Transverse colon (tissue), 4 donors: ENCODE measurements at places on chromosomes 3 and 15. TPM values are rescaled to one million over a fixed set of nuclear protein-coding genes. Genes with fewer than 3 reads are reported as not detected.

GRCh38 chr3:131957511-131957910 is 77.3 kb downstream of the CPNE4 start:
- DNase-seq: no peak

DNA sequence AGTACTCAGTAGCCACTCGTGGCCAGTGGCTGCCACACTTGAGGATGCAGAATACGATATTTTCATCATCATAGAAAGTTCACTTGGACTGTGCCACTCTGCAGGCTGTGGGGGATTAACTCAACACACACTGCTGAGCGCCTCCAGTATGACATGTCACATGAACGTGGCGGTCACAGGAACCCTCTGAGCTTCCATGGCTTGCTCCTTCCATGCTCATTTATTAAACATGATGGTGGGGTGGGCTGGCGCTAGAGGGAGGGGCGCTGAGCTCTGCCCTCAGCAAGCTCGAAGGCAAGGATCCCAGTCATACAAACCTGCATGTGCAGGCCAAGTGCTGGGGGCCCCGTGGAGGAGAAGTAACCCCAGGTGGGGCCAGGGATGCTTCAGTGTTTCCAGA is 85.5 kb downstream of the WNT7A start:
- DNase-seq: no peak

- DNase-seq: no peak
These were observed 29.9 kb upstream of the GPD1L start for GRCh38 chr3:32076566-32076965.

- no peak for DNase-seq
These were observed 43.0 kb downstream of the CD200R1 start for GRCh38 chr3:112931736-112932521.

GRCh38 chr15:74651242-74651741 is 35.7 kb downstream of the CLK3 start:
- DNase-seq: no peak

DNA sequence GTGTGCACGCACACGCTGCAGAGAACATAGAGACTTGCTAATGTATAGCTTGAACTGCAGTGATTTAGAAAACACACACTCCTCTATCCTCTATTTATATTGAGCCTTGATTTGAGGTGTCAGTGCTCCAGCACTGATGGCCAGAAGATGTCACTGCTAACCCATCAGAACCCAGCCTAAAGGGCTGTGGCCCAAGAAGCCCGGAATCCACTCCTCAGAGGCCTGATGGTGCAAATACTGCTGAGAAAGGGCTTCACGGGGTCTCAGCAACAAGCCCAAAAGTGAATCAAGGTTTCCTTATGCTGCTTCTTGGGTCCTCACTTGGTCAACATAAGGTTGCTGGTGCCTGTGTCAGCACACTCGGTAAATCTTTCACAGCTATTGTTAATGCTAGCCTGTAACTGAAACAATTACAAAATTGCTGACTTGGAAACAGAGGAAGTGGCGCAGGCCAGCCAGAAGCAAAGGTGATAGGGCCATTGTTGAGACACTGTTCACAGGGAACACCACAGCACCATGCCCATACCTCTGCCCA is 60.3 kb downstream of the HEG1 start:
- DNase-seq: peak; percentile 65

DNA sequence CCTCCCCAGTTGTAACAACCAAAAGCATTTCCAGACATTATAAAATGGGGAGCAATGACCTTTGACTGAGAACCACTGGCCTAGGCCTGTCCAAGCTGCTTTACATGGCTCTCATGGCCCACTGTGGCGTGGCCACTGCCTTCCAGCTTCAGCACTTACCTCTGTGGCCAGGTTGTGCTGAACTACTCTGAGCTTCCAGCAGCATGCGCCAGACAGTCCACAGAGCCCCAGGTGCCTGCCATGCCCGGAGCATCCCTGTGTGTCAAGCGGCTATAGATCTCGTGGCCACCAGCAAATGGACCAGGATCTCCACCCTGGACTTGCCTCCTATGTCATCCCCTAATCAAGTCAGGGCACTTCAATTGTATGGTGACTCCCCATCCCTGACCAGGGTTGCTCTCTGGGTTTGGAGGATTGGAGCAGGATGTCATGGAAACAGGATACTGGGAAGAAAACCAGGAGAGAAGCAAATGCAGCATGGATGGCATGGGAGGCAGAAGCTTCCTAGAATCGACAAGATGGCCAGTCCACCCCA is 199.7 kb downstream of the UACA start:
- DNase-seq: no peak

GRCh38 chr3:72105306-72105705 is 320.4 kb upstream of the PROK2 start:
- no peak for DNase-seq

GRCh38 chr15:67796196-67797127 is 28.8 kb upstream of the SKOR1 start:
- no peak for DNase-seq

- no peak for DNase-seq
These were observed 306.5 kb downstream of the PLOD2 start for GRCh38 chr3:145854499-145854898.

- no peak for DNase-seq
These were observed 38.4 kb downstream of the CMC1 start for GRCh38 chr3:28279770-28280169.

- no peak for DNase-seq
These were observed 30.3 kb upstream of the RNF7 start for GRCh38 chr3:141707741-141708203.

- no peak for DNase-seq
These were observed 5.2 kb downstream of the FOXB1 start for GRCh38 chr15:60009124-60009960.

GRCh38 chr3:104941785-104942184 is 424.9 kb upstream of the ALCAM start:
- no peak for DNase-seq

GRCh38 chr3:175485436-175485835 is 626.3 kb downstream of the NAALADL2 start:
- DNase-seq: no peak

DNA sequence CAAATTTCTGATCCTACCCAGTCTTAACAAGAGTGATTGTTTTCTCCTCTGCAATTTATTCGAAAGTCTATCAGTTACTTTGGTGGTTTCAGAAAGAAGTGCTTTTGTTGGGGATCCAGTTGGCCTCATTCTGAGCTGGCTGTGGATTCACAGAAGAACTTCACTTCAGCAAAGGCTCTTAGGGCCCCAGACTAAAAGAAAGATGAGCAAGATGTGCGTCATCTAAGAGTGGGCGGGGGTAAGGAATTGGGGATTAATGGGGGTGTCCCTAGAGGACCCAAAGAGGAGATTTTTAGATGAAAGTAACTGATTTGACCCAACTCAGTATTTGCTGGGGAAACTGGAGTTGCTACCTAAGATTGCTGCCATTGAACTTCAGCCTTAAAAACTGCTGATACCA is 63.9 kb upstream of the TSEN2 start:
- DNase-seq: no peak

GRCh38 chr3:193874512-193874911 is 261.4 kb upstream of the HES1 start:
- no peak for DNase-seq

DNA sequence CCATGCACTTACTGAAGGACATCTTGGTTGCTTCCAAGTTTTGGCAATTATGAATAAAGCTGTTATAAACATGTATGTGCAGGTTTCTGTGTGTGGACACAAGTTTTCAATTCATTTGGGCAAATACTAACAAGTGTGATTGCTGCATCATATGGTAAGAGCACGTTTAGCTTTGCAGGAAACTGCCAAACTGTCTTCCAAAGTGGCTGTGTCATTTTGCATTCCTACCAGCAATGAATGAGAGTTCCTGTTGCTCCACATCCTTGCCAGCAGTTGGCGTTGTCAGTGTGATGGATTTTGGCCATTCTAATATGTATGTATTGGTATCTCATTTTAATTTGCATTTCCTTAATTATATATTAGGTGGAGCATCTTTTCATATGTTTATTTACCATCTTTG is 280.1 kb downstream of the SV2B start:
- DNase-seq: no peak

DNA sequence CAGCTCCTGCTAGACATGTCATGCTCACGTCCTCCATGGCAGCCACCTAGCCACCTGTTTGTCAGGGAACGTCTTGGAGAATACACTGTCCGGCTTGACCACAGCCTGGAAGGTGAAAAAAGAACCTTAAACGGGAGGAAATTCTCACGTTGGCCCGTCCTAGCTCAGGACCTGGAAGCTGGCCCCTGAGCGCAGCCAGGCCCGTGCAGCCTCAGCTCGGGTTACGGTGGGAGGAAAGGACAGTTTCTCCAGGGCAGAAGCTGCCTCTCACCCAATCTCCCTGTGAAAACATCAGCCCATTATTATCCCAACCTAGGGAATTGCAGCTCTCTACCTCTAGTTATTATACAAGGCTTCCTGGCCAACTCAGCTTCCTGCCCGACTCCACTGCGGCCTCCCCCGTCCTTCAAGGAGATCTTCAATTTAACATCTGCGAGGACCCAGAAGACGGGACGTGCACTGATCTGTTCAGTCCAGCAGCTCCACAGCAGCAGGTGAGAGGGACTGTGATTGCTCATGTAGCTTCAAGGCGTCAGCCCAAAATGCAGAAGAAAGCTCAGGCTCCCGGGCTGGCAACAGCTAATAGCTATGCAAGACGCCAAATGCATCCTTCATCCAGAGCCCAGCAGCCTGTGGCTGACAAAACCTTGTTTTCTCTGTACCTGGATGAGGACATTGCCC is 84.7 kb downstream of the ADAMTS17 start:
- DNase-seq: no peak

DNA sequence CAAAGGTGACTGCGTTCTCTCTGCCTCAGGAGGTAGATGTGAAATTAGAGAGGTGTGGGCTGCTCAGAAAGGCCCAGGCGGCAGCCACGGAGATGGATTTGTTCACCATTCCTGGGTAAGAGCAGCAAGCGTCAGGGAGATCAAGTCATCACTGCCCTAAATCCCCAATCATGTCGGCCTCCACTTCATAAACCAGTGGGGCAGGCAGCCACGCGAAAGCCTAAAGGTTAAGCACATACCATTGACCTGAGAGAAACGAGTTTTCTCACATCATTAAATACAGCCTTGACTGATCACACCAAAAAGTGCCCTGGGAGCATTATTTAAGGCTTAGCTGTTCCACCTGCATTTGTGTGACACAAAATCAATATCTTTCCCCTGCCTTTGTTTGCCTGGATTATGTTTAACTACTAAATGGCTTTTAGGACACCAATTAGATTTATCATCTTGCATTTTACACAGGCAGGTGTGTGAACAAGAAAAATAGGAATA is 50.7 kb upstream of the FOXB1 start:
- peak; percentile 9 for DNase-seq

GRCh38 chr15:93486407-93487117 is 397.6 kb upstream of the RGMA start:
- peak; percentile 10 for DNase-seq

GRCh38 chr3:33578325-33579177 is 138.3 kb upstream of the UBP1 start:
- no peak for DNase-seq

DNA sequence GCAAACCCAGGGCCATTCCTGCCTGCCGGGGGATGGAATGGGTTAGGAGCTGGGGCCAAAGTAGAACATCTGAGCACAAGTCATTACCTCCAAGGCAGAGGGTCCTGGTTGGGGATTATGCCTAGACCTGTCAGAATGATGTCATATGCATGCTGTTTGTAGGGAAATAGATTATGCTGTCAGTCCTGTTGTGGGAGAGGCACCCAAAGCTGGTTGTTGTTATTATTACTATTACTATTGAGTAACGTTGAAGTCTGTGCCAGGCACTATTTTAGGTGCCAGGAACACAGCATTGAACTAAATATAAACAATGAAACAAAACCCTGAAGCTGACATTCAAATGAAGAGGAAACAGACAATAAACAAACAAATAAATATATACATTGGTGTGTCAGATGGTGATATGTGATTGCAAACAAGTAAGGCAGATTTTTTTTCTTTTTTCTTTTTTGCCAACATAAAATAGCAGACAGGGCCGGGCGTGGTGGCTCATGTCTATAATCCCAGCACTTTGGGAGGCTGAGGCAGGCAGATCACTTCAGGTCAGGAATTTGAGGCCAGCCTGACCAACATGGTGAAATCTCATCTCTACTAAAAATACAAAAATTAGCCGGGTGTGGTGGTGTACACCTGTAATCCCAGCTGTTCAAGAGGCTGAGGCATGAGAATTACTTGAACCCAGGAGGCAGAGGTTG is 2.0 kb downstream of the P4HTM start:
- no peak for DNase-seq

- peak; percentile 18 for DNase-seq
These were observed 27.5 kb downstream of the PAQR9 start for GRCh38 chr3:142935963-142936362.

DNA sequence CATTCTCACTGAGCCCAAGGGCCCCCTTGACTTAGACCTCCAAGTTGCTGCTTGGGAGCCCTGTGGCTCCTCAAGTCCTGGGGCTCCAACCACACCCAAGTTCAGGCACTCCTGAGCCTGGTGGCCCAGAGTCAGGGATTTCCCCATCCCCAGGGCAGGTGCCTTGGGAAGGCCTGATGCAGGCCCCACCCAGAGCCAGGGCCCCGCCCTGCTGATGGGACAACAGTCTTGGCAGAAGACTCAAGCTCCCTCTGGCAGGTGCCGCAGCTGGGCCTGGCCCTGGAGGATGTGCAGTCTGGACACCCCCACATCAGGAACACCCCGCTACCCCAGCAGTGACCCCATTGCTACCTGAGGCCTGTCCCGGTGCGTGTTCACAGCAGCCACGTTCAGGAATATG is 17.7 kb upstream of the SHISA5 start:
- DNase-seq: no peak

DNA sequence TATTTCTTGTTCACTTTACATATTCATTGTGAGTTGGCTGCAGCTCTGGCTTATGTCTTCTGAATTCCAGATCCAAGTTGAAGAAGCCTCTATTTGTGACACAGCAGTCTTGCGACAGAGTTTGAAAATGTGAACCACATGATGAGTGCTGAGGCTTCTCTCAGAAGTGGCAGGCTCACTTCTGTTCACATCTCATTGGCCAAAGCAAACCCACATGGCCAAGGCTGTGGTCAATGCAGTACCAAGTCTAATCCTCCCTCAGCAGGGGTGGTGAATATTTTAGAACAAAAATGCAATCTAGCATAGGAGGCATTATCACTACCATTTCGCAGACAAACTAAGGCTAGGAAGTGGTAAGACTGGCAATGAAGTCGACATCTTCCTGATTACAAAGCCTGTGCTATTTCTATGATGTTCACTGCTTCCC is 45.2 kb downstream of the CDCP1 start:
- DNase-seq: no peak

The COPG1 gene
- total RNA-seq: 126 TPM

The PLOD2 gene
- total RNA-seq: 102 TPM

The PLSCR2 gene
- total RNA-seq: not detected

The ITGB5 gene
- 572 TPM for total RNA-seq

The VEPH1 gene
- 0.20 TPM for total RNA-seq

The POC1A gene
- total RNA-seq: not detected

The FEM1B gene
- 64.7 TPM for total RNA-seq

The ARHGAP11A gene
- total RNA-seq: 7.4 TPM

The EXOG gene
- 6.0 TPM for total RNA-seq

The RBM6 gene
- 137 TPM for total RNA-seq

The UCN2 gene
- total RNA-seq: not detected

The LYSMD2 gene
- total RNA-seq: 5.1 TPM

The PP2D1 gene
- not detected for total RNA-seq

The ATXN7 gene
- 113 TPM for total RNA-seq

The SCN5A gene
- 0.16 TPM for total RNA-seq

The PPP1R14D gene
- total RNA-seq: 170 TPM
